ENCODE measurements at places on chromosomes 1 and 21.

- peak; percentile 40 for DNase-seq
Measured at GRCh38 chr1:183912265-183912886, 107.5 kb downstream of the RGL1 start.

DNA sequence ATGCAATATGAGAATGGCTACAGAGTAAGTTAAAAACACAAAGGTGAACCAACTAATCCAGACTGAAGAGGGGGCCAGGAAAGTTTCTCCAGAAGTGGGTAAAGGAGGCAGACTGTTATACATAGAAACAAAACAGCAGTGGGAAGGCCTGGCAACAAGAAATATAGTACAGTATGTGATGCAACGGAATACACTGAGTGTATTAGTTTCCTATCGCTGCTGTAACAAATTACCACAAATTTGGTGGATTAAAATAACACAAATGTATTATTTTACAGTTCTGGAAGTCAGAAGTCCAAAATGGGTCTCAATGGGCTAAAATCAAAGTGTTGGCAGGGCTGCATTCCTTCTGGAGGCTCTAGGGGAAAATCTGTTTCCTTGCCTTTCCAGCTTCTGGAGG, 95.2 kb downstream of the ZSWIM5 start:
- DNase-seq: no peak

DNA sequence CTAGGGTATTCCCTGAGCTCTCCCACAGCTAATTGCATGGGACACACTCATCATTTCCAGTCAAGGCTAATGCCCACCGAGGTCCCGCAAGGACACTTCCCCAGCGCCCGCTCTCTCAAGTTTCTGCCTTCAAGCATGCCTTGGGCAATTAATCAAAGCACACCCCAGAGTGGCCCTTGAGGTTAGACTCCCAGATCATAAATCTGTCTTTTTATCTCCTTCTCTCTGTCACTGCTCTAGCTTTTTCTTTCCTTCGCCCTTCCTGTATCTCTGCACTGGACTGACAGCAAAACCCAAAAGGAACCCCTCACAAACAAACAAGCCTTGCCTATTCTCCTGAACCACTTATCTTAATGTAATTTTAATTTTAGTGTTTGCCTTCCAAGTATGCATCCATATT, 7.9 kb upstream of the EXOSC10 start:
- DNase-seq: no peak

DNA sequence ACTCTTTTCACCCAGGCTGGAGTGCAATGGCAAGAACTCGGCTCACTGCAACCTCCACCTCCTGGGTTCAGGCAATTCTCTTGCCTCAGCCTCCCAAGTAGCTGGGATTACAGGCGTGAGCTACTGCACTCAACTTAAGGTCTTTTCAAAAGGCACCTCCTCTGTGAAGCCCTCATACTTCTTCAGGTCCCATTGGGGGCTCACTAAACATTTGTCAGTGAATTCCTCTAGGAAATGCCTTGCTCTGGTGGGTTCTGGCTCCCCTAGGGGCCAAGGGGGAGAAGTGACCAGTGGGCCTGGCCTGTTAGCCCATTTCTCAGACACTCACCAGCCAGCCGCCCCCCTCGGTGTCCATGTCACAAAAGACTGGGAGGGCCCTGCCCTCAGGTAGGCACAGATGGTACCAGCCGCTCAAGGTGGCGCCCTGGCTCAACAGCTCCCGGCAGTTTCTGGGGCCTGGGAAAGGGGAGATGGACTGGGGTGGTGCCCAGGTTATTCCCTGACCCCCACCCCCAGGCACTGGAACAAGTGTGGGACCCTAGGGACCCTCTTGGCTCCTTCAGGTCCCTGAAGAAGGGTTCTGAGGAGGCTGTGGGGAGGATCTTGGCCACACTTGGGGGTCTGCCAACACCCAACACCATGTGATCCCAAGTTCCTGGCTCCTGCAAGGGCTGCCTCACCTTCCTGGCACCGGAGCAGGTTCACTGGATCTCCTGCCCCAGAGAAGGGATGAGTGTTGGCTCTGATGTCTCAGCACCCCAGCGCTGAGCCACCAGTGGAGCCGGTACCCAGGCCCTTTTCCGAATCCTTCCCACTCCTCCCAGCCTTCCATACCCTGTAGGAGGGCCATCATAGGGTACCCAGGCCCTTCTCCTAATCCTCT, 1.6 kb downstream of the FCN3 start:
- DNase-seq: no peak

GRCh38 chr1:183685112-183685713, 32.1 kb upstream of the APOBEC4 start:
- peak; percentile 47 for DNase-seq

- peak; percentile 70 for DNase-seq
Measured at GRCh38 chr21:42677339-42678321, 24.2 kb downstream of the PDE9A start.

All from MV-4-11 (cell line).